ENCODE measurements at places on chromosomes 11 and 22. TPM values are rescaled to one million over a fixed set of nuclear protein-coding genes. Genes with fewer than 3 reads are reported as not detected.

CASP1 gene
- not detected for total RNA-seq

ARHGAP8 gene
- 29.3 TPM for total RNA-seq

GUCY1A2 gene
- total RNA-seq, result 0.55 TPM

DNA sequence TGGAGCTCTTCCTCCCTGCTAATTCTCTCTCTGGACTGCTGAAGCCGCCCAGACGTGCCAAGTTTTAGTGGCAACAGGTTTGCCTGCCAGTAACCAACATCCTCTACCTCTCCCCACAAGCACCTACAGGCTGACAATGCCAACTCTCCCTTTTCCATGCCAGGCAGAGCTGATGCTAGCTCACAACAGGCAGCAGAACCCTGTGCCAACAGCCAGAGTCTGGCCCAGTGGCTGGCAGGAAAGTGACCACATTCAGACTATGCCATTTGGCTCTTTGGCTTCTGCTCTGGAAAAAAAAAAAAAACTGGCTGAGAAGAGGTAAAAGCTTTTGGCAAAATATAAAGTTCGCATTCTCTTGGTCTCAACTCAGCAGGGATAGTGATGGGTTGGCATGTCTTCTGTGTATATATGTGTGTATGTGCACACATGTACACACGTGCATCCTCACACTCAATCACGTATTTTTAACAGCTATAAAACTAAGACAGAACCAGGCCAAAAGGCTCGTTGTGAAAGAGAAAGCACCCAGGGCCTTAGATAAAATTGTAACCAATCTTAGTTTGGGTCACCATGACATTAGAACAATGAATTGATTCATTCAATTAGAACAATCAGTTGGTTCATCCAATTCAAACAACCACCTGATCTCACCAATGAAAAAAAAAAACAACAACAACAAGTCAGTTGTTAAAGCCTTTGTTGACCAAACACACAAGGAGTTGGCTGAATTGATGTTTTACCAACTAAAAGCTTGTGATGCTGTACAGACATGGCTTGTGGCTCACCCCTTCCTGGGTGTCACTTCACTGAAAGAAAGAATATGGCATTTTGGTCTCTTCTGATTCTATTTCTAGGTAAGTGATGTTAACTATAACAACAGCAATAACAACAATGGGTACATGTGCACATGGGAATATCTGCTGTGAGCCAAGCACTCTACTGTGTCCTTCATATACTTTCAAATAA, 48.6 kb downstream of the TRIM29 start:
- DNase-seq, result no peak

DNA sequence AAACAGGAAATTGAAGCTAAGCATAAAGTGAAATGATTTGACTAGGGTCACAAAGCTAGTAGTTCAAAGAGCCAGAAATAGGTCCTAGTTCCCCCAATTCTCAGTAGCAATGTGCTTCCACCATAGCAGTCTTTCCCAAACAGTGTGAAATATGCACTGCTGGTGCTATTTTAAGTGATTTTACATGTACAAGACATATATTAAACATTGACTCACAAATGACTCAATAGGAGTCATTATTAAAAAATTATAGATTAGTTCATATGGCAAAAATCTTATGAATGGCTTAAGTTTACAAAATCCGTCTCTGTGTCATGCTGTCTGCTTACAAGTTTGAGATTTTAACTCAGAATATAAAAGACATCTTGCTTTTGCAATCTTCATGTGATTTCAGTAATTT, 21.4 kb downstream of the KIF18A start:
- no peak for DNase-seq

DNA sequence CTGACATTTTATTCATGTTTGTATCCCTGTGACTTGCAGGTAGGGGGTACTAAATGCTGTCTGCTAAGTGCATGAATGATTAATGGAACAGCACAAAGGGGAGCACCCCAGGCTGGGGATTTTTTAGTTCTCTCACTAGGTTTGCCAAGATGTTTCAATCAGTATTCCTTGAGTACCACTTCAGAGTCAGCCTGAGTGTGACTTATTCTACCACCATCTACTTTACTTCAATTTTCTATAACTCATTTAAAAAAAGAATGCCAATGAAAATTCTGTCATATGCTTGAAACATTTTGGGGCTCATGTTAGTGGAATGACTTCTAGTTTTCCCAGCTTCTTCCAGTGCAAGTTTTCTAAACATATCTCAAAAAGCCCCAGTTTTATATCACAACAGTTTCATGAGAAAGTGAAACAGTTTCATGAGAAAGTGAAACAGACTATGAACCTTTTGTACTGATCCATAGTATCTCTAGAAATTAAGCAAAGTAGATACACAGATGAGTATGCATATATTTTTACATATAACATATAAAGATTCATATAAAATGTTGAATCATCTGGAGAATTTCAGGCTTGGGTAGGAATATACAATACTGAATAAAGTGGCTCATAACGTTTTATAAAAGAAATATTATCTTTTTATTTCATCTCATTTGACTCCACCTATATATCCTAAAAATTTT, 252.4 kb downstream of the GRM5 start:
- no peak for DNase-seq

- no peak for DNase-seq
Observed at GRCh38 chr11:22539821-22540256, 85.8 kb downstream of the FANCF start.

Data from H9 (cell line).